ENCODE measurements at places on chromosomes 2 and 18. TPM values are rescaled to one million over a fixed set of nuclear protein-coding genes. Genes with fewer than 3 reads are reported as not detected.

DNA sequence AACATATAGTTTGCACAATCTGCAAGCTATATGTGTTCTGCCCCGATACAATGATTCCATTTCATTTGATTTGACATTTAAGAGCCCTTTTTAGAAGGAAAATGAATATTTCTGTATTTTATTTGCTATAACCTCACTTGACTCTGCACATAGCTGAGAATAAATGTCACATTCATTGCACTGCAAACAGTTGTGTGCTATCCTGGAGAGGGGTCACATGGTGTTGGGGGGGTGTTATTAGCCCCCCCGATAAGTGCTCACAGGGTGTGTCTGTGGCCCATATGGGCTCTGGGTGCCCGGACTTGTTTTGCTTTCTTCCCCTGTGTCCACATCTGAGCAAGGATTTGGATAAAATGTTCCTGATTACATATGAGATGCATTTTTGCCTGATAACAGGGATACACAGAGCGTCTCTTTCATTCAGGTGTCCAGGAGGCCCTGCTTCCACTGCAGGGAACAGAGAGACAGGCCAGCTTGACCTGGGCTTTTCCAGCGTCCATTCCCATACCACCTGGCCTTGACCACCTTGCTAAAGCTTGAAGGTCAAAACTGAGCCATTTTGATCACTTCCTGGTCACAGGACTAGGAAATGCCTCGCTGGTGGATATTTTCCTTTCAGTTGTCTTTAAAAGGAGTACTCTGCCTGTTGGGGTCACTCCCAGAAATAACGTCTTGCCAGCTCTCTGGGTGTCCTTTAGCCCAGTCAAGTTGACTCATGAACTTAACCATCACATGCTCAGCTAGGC, 38.4 kb upstream of the ID2 start:
- no peaks in the 10 kb centered on the region for H3K27me3 ChIP-seq
- no peaks in the 10 kb centered on the region for H3K36me3 ChIP-seq
- H3K4me1 ChIP-seq, result peaks cover 6% of the 10 kb centered on the region
- H3K27ac ChIP-seq, result no peak overlapping the region
- H3K4me3 ChIP-seq, result no peak overlapping the region

- DNase-seq, result no peak
- H3K4me3 ChIP-seq, result no peak overlapping the region
- peaks cover 6% of the 10 kb centered on the region for H3K27me3 ChIP-seq
- H3K27ac ChIP-seq, result no peak overlapping the region
- H3K36me3 ChIP-seq, result no peaks in the 10 kb centered on the region
Observed at GRCh38 chr18:57466307-57466706, 31.1 kb downstream of the ONECUT2 start.

- no peak for DNase-seq
- H3K27ac ChIP-seq, result no peak overlapping the region
- H3K4me3 ChIP-seq, result peak overlapping the region; percentile 94
- H3K27me3 ChIP-seq, result peaks cover 2% of the 10 kb centered on the region
- H3K36me3 ChIP-seq, result peaks cover 1% of the 10 kb centered on the region
Observed at GRCh38 chr2:32061973-32062861, 1.1 kb upstream of the SPAST start.

DNA sequence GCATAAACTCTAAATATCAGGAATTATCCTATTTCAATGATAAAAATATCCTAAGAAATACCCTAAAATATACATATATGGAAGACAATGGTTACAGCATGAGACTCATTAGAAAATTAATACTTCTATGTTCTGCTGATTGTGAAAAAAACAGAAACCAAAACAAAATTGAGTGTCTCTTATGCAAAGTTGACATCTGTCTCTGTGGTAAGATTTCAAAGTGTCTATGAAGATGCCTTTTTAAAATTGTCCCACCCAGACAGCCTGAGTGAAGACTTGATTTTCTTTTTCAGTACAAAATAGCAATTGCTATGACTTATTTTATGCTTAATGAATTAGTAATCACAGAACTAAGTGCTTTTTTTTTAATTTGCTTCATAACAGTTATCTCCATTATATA, 1368.4 kb upstream of the LRRTM1 start:
- H3K4me1 ChIP-seq, result no peaks in the 10 kb centered on the region
- H3K27ac ChIP-seq, result no peak overlapping the region
- no peak overlapping the region for H3K4me3 ChIP-seq
- no peaks in the 10 kb centered on the region for H3K27me3 ChIP-seq

DNA sequence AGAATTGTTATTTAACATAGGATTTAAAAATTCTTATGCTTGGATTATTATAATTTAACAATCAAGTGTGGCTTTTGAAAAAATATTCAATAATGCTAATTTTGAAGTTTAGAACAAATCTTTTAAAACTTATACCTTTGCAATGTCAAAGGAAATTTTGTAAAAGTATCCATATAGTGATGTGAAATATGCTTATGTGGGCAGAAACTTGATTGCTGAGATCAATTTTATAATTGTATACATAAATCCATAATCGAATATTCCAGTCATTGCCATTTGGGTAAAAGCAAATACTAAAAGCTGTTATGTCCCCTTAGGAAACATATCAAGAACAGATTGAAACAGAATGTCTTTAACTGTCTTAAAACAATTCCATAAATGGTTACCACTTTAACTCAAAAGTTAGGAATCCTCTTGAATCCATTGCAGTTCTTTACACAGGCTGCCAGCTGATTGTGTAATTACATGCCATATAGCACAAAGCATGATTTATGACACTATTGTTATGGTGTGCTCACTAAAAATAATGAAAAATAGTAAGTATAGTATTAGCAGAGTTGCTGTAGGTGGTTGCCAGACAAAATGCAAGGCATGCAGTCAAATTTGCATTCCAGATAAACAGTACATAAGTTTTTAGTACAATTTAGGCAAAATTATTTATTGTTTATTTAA, 24.2 kb downstream of the PLCL1 start:
- H3K27ac ChIP-seq, result no peak overlapping the region
- DNase-seq, result no peak
- H3K36me3 ChIP-seq, result peaks cover 4% of the 10 kb centered on the region
- no peaks in the 10 kb centered on the region for H3K4me1 ChIP-seq

DNA sequence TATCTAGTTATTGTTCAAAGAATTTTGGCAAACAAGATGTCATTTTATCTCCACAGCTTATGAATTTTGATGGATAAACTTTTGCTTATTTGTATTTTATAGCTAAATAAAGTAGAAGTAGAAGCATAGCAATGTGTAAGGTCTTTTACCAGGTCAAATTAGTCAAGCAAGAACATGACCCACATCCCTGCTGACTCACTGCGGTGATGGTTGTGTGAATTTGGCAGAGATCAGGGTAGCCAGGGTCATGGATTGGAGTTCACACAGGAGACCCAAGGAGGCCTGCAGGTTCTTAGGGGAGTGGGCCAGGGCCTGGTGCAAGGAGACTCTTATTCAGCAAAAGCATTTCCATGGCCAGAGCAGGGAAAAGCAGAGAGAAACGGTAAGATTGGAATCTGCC, 18.7 kb downstream of the SP140 start:
- H3K4me1 ChIP-seq, result no peaks in the 10 kb centered on the region
- H3K27ac ChIP-seq, result no peak overlapping the region
- H3K27me3 ChIP-seq, result no peaks in the 10 kb centered on the region
- no peak overlapping the region for H3K4me3 ChIP-seq

GFPT1 gene
- total RNA-seq, result 29.6 TPM

BCL11A gene
- total RNA-seq, result not detected

E2F6 gene
- total RNA-seq, result 5.9 TPM

CPLX4 gene
- total RNA-seq, result not detected

C1QL2 gene
- not detected for total RNA-seq
